Karpas-422 (cell line): ENCODE measurements at places on chromosomes 5 and 9.

GRCh38 chr5:5356765-5357164 lies 65.7 kb upstream of the ICE1 start:
- no peak for DNase-seq

DNA sequence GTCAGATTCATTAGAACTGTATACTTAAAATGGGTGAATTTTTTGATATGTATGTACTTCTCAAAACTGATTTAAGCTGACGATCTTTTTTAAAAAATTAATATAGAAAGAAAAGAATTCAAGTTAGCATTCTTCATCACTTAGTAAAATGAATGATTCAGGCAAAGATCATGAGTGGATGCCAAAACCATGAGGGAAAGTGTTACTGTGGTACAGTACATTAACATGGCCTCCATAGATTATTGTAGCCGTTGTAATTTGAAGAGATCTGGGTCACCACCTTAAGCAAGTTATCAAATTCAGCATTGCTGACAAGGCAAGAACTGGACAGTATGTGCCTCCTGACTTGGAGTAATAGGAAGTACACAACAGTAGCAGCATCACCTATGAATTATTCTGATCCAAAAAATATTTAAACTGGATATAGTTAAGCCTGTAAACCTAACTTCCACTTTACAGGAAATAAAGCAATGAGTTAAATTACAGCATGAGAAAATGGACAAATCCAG lies 29.7 kb downstream of the C9orf85 start:
- no peak for DNase-seq

DNA sequence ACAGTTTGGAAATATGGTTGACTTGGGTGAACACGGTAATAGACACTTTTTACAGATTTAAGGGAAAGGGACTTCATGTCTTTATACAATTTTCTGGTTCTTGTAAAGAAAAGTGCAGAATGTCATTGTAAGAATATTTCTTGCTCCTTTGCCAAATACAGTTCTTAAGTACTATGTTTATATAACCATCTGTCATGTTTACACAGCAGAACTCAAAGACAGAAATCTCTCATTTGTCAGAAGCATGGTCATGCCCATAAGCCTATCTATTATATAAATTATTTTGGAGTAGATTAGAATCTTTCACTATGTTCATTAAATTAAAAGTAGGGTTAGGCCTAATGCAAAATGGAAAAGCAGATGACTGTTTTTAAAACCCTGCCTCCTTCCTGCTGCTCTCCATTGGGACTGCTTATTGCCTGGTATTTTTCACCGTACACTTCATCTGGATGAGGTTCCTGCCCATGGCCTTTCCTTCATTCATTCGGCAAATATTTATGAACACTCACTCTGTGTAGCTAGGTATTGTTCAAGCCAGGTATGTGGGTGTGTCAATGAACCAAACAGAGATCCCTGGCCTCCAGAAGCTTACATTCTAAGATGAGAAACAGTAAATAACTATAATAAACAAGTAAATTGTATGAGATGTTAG lies 558.1 kb downstream of the NR2F1-AS1 start:
- DNase-seq, result no peak

GRCh38 chr5:123720339-123720738 lies 208.4 kb downstream of the CSNK1G3 start:
- DNase-seq, result no peak

- DNase-seq, result no peak
These were observed 55.4 kb upstream of the GARNL3 start for GRCh38 chr9:127209220-127209619.

DNA sequence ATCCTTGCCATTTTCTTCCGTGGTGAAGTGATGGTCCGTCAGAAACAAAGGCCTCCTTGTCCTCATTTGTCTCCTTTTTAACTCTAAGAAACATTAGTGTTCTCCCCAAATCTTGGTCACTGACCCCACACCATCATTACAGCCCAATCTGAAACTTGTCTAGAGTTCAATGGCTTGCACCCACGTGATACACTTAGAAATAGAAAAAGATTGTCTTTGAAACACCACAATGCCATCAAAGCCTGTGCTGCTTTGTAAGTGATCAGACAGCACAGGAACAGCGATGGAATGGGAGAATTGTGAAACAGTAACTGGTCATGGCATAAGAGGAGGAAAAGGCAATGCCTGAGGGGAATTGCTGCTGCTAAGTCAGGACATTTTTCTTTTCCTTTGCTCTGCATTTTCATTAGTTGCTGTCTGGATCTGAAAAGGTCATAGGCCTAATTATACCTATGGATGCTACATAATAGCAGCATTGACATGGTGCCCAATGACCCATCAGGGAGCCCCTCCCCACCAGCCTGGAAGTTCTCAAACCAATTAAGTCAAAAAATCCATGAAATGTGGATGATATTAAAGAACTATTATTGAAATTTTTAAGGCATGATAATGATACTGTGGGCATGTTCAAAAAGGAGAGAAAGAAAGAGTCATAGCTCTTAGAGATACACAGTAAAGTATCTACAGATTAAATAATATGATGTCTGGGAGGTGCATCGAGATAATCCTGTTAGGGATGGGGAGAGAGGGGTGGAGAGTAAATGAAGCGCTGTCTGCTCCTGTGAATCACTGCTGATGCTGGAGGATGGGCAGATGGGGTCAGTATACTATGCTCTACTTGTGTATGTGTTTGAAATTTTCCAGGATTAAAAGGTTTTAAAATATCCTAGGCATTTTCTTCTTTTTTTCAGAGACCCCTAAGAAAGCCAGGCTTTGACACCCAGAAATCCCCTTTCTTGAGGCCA lies 83.6 kb downstream of the ENC1 start:
- DNase-seq, result no peak

- no peak for DNase-seq
These were observed 130.9 kb downstream of the HTR1A start for GRCh38 chr5:63831381-63831780.

- no peak for DNase-seq
These were observed 28.1 kb downstream of the TARS1 start for GRCh38 chr5:33468775-33469435.

DNA sequence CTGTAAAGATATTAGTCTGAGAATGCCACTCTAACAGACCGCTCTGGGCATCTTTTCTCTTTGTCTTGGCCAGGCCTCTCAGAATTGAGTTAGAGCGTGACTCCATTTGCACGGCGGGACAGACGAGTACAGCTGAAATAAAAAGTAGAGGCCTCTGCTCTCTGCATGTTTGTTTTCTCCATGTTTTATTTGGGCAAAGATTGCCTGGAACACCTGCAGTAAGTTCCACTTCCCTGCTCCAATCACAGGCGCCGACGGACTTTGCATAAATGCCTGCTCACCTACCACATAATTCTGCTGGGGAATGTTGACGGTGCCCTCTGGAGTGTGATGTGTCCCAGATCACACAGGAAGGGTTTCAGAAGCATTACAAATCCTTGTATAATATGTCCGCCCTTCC lies 10.6 kb downstream of the SPOCK1 start:
- DNase-seq, result no peak

DNA sequence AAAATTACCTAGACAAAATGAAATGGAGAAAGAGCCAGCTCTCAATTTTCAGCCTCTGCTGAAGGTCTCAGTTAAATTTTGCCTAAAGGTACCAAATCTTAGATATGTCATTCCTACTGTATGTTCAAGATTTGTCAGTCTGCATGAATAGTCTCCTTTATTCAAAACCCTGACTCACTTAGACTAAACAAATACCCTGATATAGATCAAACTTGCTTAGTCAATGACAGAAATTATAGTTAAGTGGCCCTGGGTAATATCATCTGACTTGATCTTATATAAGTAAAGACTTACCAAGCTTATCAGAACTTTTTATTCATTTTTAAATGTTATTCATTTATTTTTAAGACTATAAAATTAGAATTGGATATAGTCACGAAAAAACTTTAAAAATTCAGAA lies 12.2 kb downstream of the MEGF9 start:
- no peak for DNase-seq

- DNase-seq, result no peak
These were observed 120.2 kb downstream of the SUSD1 start for GRCh38 chr9:112054916-112055315.

DNA sequence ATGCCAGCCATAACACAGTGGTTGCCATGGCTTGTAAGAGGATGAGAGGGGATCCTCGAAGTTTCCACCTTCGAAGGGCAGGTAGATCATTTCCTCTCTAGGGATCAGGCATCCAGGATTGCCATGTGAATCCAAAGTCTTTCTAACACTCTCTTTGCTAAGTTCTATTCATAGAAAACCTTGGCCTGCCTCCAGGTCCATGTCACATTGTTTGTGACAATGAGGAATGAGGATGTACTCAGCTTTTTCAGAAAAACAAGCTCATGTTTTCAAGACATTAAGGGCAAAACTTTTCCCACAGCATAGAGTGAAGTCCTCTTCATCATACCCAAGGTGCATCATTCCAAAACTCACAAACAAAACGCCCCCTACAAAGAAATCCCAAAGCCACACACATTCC lies 19.6 kb downstream of the ESM1 start:
- DNase-seq, result no peak

GRCh38 chr9:122656378-122656777 lies 1.0 kb downstream of the OR1B1 start:
- DNase-seq, result no peak

- no peak for DNase-seq
These were observed 36.3 kb downstream of the VCP start for GRCh38 chr9:35035851-35036701.

- peak; percentile 64 for DNase-seq
These were observed 960 bp downstream of the CANX start for GRCh38 chr5:179699616-179700237.

DNA sequence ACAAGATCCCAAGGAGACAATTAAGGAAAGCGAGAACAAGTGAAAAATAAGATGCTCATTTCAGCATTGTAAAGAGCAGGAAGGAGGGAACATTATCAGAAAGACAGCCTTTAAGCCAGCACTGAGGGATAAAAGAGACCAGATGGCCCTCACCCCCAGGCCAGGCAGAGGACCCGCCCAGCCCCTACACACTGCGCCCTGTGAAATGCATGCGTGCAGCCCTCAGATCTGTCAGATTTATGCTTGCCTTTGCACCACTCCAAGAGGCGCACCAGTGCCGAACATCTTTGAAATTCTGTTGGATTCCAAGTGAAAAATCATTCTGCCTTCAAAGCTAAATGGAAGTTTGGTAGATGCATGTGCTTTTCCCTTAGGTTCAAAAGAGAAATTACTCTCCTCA lies 378.0 kb downstream of the MLLT3 start:
- DNase-seq, result no peak

DNA sequence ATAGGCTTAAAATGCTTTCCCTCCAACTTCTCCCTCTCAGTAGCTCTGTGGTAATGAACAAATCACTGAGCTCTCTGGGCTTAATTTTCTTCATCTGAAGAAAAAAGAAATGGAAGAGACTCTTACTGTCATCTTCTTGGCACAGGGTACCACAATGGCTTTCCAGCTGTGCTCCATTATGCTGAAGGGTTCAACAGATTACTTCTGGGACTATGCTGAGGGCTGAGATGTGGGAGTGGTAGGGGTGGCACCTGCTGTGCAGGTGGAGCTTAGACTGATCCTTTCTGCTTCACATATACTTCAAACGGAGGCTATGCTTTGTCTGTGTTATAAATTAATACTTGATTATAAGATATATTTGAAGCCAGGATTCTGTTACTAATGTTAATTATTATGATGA lies 840.2 kb upstream of the C9orf72 start:
- DNase-seq, result no peak

GRCh38 chr5:84322646-84323045 lies 62.0 kb downstream of the EDIL3 start:
- no peak for DNase-seq

DNA sequence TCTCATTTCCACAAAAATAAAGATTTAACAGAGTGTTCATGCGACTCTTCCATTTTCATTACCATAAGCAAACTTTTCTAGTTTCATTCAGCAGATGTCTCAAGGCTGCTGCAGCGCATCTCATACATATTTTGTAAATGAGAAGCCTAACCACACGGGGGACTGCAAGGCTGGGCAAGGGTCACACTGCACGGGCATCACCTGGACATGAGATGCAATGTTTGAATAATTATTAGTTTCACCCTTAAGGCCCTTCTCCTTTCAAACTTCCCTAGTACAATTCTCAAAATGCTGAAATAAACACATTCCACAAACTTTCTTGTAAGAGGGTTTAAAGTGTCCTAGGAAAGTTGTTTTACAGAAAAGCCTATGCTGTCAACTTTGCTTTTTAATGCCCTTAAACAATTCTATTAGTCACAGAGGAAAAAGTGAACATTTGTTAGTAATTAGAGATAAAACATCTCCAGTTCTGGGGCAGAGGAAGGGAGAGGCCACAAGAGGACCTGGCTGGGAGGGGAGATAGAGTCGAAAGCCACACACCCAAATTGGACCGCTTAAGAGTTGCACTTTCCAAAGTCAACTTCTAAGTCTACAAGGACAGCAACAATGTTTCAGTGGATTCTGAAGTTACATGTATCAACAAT lies 1.3 kb downstream of the DENND1A start:
- DNase-seq, result peak; percentile 53

DNA sequence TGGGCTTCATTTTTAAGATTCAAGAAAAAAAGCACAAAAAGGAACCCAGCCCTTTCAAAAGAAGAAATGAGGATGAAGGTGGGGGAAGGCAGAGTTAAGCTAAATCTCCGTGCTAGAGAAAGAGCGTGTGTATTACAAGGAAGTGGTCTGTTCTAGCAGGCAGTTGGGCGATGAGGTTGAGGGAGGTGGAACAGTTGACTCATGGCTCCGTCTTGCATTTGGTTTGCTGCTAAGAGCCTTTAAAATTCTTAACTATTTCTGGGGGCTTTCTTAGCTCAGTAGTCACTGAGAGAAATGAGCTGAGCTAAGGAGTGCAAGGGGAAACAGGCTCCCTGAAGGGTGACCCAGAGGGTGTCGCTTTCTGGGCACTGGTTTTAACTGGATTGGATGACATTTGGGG lies 117.4 kb downstream of the GCNT1 start:
- peak; percentile 74 for DNase-seq

DNA sequence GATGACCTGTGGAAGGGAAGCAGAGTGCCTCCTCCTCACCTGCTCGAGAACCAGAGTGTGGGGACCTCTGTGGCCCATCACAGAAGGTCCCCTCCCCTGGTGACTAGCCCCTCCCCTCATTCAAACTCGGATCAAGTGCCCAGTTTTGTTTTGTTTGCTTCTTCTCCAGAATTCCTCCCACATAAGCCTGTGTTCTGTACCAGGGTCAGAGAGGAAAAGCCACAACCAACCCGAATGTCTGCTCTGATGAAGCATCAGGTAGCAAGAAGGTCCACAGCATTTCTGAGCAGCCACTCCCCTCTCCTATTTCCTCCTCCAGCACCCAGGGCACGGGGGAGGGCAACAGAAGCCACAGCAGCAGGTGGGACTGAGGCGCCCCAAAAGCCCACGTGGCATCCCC lies 58.2 kb downstream of the HSD17B3 start:
- no peak for DNase-seq

GRCh38 chr5:125175348-125176004 lies 429.0 kb upstream of the ZNF608 start:
- DNase-seq, result no peak
